Ascending aorta (tissue), 2 donors: ENCODE measurements at places on chromosomes 13 and 19. TPM values are rescaled to one million over a fixed set of nuclear protein-coding genes. Genes with fewer than 3 reads are reported as not detected.

Gene PSG7
- total RNA-seq: not detected

Gene FCHO1
- not detected for total RNA-seq

Gene RPS19
- 956 TPM for total RNA-seq

Gene ZDHHC20
- 39.8 TPM for total RNA-seq

Gene OR7E24
- not detected for total RNA-seq

Gene METTL21C
- total RNA-seq: not detected

Gene NCAN
- total RNA-seq: not detected
